ENCODE measurements at places on chromosomes 2 and 18.

- no peak for DNase-seq
Measured at GRCh38 chr2:25894135-25894830, 16.0 kb upstream of the ASXL2 start.

- DNase-seq, result no peak
Measured at GRCh38 chr2:72173640-72174321, 26.1 kb upstream of the CYP26B1 start.

DNA sequence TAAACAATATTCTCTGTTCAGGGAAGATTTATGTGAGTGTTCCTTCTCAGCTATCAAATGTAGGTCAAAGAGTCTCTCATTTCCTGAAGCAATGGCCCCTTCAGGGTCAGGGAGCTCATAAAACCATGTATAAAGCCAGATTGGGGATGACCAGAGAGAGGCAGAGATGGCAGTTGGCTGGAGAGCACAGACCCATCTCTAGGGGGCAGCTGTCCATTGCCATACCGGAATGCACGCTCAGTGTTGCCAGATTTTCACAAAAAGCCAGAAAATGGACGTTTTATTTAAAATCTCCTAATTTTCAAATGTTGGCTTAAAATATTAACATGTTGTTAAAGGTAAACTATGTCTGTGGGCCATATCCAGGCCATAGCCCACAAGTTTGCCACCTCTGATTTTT lies 1920.7 kb upstream of the CELF4 start:
- no peak for DNase-seq

- DNase-seq, result no peak
Measured at GRCh38 chr18:76827205-76828200, 5.1 kb downstream of the ZNF236 start.

DNA sequence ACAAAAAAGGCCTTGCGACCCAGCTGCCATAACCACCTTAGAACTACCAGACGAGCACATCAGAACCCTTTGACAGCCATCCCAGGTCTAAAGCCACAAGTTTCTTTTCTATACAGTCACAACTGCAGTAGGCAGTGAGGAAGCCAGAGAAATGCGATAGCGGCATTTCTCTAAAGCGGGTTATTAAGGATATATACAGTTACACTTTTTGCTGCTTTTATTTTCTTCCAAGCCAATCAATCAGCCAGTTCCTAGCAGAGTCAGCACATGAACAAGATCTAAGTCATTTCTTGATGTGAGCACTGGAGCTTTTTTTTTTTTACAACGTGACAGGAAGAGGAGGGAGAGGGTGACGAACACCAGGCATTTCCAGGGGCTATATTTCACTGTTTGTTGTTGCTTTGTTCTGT lies 48.8 kb downstream of the FEZ2 start:
- DNase-seq, result no peak

DNA sequence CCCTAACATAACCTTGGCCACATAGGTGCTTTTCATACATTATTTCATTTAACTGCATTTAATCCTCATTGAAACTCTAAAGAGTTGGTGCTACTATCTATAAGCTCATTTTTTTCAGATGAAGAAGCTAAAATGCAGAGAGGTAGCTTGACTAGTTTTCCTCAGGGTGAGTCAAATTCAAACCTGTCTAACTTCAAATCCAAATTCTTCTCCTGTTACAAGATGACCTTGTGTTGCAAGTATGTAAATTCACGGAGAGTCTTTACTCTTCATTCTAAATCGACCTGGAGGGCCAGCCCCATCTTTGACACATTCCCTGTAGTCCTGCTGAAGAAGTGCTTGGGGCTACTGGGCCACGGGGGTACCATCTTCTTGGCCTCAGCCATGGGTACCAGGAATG lies 8.2 kb upstream of the SETBP1 start:
- no peak for DNase-seq

DNA sequence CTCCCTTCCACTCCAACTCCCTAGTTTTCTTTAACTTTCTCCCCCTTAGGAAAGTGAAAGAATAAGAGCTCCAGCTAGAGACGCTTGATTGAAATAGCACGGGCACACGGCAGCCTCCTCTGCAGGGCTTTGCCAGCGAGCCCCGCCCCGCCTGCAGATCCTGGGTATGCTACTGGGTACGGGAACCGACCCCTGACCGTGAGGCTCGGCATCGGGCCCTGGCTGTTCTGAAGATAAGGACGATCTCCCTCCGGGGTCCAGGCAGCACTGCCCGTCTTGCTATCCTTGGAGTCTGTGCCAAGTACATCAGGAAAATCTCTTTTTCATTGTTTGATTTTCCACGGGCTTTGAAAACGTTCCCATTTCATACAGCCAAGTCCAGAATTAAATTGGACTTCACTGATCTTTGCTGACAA lies 284.5 kb downstream of the MTX2 start:
- no peak for DNase-seq

DNA sequence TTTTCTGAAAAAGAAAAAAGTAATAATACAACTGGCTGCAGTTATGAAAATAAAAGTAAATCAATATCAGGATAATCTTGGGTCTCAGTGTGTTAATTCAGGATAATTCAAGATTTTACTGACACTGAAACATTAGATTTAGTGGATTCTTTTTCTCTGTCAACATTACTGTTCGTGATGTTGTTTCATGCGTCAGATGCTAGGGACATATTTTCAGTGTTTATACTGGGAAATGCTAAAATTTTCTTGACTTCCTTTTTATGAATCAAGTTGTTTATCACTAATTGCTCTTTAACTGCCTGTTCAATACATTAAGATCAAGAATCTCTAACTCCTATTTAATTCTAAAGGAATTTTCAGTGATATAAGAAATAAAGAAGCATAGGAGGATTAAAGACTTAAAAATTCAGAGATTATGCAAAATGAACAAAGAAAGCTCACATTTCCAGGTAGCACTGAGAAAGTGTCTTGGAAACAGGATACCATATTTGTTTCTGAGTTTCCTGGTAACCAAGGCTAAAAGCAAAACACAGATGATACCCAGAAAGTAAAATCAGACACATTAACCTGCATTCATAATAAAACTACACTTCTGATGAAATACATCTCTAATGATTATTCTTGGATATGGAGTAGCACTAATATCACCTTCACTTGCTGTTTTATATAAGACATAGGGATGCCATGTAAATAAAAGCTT lies 174.0 kb downstream of the ARL4C start:
- peak; percentile 15 for DNase-seq

DNA sequence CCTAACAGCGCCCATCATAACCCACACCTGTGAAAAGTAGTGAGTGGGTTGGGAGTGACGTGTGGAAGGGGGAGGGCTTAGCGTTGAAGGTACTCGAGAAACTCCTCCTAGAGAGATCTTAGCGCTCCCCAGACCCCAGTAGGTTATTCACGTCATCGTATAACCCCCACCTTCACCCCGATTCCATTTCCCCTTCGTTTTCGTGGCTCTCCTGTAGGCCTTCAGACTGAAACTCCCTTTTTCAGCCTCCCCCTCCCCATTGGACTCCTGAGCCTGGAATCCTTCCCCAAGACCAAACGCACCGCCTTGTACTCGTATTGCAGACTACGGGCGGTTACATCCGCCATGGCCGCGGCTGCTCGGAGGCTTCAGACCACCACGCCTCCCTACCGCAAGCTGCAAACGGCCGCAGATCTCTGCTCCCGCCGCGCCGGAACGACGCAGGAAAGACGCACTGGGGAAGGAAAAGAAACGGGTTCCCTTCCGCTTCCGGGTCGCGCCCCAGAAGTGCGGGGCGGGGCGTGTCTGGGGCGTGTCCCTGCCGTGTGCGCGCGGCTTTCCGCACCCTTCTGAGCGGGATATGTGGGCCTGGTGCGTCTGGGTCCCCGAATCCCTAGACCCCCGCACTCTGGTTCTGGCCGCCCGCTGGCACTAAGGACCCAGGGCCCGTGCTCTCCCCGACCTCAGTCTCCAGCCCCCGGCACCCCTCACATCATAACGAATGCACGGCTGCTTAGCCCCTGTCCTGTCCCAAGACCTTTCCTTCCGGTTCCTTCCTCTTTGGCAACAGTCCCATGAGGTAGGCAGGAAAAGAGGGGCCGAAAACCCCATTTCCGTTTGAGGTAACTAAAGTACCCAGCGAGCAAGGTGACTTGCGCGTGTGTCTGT lies at the start of gene SNRNP200:
Gene SNRNP200, minus strand, starts transcription at position 456 of the 888 bp plus-strand sequence. Its CDS starts 109 bp downstream, at position 347.
- DNase-seq, result peak; percentile 87

DNA sequence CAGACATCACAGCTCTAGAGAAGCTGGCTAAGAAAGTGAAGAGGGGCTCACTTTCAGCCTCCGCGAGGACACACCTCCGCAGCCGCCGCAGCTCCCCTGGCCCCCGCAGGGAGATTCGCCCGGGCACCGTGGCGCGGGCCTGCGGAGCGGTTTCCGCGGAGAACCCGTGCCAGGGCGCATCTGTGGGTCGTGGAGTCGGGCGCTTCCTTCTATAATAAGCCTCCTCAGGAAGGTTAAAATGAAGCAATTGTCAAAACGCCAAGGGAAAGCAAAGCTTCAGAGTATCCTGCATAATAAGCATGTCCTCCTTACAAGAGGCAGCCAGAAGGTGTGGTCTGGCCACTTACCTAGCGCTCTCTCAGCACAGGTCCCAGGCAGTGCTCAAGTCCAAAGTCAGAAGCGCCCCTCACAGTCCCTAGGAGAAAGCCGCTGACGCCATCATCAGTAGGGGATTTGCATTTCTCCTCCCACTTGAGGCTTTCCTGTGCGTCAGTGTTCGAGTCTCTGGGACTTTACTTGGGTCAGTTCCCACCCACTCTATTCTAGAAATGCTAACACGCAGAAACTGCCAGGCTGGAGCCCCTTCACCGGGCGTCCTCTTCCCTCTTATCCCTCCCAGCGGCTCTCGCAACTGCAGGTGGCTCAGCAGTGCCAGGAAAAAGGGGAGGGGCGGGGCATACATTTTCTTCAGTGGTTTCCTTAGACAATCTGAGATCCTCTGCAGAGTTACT lies at the start of gene STAT4:
Gene STAT4, minus strand, starts transcription at position 395 of the 731 bp plus-strand sequence. CDS start 2,791 bp downstream, outside the sequence.
- DNase-seq, result peak; percentile 83

GRCh38 chr2:190959911-190960788 lies 53.8 kb downstream of the STAT1 start:
- no peak for DNase-seq

- DNase-seq, result no peak
Measured at GRCh38 chr2:132468821-132469675, 52.4 kb downstream of the GPR39 start.

DNA sequence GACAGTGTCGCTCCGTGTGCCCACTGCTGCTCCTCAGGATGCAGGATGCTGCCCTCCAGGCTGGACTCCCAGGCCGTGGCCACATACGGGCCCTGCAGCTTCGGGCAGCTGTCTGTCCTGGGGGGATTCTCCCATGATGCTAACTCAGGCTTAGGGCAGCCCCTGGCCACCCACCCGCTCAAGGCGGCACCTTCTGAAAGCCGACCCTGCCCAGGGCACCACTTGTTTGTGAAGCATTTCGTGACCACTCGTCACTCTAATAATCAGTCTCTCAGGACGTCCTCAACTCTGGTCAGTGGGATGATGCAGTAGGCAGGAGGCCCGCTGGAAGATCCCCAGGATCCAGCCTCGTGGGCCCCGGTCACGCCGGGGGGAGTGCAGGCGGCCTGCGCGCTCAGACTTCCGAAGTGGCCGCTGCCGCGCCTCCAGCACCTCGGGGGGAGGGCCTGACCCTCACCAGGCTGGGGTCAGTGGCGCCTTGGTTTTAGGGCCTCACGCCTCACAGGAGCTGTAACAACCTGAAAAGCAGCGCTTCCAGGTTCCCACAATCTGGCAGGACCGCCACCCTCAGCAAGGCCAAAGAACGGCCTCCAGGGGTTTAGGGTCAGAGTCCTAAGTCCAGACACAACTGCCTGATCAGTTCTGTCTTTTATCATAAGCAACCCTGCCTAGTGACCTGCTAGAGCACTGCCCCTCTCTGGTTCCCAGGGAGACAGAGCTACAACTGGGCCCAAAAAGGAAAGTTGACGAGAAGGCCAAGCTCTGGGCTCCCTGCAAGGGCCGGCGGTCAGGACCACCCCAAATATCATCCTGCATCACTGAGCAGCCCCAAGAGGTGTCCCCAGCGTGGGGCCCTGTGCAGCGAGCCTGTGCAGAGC lies 53.0 kb downstream of the EIPR1 start:
- no peak for DNase-seq

- no peak for DNase-seq
Measured at GRCh38 chr18:45282101-45282812, 333.0 kb upstream of the SLC14A2 start.

DNA sequence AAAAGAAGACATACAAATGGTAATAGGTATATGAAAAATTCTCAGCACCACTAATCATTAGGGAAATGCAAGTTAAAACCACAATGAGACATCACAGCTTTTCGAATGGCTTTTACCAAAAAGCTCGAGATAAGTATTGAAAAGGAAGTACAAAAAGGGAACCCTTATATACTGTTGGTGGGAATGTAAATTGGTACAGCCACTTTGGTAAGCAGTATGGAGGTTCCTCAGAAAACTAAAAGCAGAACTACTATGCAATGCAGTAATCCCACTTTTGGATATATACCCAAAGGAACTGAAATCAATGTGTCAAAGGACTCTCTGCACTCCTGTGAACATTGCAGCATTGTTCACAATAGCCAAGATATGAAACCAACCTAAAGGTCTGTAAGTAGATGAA lies 107.5 kb upstream of the SPATS2L start:
- no peak for DNase-seq

- no peak for DNase-seq
Measured at GRCh38 chr18:63040788-63041410, 278.7 kb downstream of the BCL2 start.

GRCh38 chr2:54556621-54557121 lies 100.5 kb downstream of the SPTBN1 start:
- no peak for DNase-seq

DNA sequence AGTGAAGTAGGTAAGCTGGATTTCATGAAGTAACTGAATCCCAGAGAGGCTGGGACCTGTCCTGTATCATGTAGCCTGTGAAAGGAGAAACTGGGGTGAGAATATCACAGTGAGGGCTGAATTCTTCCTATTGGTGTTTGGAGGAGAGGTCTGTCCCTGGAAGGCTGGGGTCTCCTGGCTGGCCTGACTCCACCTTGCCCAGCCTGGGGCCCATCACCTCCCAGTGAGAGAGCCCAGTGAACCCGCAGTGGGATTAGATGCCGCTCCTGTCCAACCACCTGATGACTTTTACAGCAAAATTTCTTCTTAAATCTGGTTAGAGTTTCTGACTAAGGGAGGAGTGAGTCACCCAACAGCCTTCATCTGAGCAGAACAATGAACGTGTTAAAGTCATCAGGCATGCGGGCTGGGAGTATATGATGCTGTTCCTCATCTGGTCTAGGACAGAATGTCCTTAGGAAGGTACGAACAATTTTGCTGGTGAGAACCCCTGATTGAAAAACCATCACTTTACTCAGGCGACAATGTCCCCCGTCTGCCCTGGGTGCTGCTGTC lies 152.9 kb downstream of the LPIN1 start:
- DNase-seq, result no peak

- no peak for DNase-seq
Measured at GRCh38 chr2:216857131-216857550, 2.7 kb downstream of the TNP1 start.

- DNase-seq, result no peak
Measured at GRCh38 chr2:18479947-18480369, 80.5 kb downstream of the RDH14 start.

DNA sequence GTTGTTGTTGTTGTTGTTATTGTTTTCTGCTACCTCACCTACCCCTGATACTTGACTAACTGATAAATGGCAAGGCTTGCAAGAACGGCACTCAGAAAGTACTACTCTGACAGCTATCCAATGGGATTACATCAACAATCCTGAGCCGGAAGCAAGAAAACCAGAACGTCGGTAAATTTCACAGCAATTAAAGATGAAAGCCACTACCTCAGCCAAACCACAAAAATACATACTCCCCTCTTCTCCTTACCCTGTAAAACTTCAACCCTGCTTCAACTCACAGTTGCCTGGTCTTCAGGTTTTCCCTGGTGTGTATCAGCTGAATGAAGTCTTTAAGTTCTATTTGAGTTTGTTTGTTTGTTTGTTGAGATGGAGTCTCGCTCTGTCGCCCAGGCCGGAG lies 293.7 kb upstream of the RND3 start:
- DNase-seq, result no peak

All from CD4-positive, alpha-beta T cell treated with Interleukin-6 at 100 ng/mL for 8 hours (primary cell).